ENCODE measurements at places on chromosomes 16 and 17.
A peak's percentile ranks its signal among the peaks of the same experiment; 100 is the strongest.

- DNase-seq, result no peak
These were observed 12.3 kb downstream of the CD7 start for GRCh38 chr17:82304826-82305726.

- DNase-seq, result peak; percentile 64
These were observed 33.9 kb upstream of the SEC14L1 start for GRCh38 chr17:77106874-77107358.

DNA sequence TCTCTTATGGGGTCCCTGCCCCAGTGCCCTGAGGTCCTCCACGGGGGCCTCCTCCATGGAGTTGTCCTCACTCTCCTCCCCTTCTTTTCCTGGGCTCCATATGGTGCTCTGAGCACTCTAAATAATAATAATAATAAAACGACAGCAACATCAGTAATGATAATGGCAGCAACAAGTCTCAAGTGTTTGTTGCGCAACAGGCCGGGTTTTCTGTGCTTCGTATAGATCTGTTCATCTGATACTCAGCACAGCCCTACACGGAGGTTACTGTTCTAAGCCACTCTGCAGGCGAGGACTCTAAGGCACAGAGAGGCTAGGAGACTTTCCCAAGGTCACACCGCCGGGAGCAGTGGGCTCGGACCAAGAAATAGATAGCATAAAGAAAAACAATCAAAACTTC is 13.7 kb downstream of the CIBAR2 start:
- no peak for DNase-seq

GRCh38 chr17:4852567-4853207 is 19.5 kb downstream of the MINK1 start:
- no peak for DNase-seq

GRCh38 chr17:27898096-27898495 is 4.9 kb upstream of the LYRM9 start:
- DNase-seq, result no peak

DNA sequence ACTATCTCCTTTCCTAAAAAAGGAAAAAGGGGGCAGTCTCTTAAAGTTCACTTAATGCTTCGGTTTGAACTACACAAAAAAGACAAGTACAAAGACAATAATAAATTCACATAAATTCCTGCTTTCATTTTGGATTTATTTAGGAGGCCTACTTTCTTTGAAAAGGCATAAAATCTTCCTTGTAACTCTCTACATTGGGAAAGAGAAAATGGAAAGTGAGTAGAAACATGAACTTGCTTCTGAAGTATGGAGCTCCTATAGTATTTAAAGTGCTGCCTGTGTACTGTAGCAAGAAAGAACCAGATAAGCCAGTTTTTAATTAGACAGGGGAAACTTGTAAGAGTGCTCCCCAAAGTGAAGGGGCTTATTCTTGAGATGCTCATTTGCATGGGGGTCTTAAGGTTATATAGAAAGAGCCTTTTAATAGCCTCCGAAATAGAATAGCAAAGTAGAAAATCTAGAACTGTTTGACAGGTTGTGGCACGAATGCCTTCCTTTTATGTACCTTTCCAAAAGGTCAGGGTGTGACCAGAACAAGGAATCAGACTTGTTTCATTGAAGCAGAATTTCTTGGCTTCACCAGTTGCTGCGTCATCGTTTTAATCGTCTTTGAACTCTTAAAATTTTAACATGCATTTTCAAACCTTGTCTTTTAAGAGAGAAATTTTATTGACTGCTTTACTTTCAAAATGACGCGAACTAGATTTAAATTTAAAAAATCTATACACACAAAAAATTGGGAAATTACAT is 12.9 kb downstream of the GAN start:
- DNase-seq, result no peak

DNA sequence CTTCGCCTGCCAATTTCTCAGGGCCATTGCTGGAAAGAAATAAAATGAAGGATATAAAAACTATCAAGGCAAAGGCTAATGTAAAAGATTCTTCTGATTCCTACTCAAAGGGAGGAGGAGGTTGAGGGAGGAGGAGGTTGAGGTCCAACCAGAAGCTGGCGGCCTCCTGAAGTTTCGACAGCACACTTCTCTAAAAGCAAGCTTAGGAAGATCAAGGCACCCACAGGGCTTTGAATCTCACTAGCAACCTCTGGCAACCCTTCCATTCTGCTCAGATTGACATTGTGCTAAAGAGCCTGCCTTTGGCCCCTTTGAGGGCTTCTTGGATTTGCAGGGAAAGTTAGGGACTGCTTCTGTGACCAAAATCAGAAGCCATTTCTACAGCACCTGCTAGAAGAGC is 81.5 kb upstream of the TNRC6C start:
- no peak for DNase-seq

- no peak for DNase-seq
These were observed 91.4 kb upstream of the FA2H start for GRCh38 chr16:74865922-74866598.

- DNase-seq, result no peak
These were observed 5.8 kb downstream of the SEZ6L2 start for GRCh38 chr16:29893553-29893952.

DNA sequence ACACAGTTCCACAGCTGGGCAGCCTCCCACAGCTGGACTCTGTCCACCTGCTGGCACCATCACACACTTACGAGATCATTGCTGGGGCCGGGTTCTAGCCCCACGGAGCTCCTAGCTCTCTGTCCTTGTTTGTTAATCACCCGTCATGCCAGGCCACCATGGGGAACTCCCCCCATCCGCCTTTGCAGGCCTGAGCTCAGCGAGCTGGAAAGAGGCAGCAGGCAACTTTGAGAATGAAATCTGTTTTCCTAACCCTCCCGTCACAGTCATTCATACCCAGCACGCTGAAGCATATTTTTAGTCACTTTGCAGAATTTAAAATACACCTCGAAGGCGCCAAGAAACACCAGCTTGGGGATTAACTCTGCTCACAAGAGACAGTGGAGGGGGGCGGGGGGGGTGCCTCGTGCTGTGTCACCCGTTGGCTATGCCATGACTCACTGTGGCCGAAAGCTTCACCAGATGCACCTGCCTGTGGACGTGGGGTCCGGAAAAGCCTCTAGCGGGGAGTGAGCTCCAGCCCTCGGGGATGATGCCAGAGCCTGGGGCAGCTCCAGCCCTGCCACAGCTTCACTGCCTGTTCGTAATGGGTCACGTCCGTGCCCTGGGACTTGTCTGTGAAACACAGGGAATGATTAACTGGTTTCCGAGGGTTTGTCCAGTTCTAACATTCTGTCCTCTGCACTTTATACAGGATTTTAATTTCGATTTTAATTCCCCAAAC is 1.4 kb upstream of the SPNS2 start:
- peak; percentile 69 for DNase-seq

DNA sequence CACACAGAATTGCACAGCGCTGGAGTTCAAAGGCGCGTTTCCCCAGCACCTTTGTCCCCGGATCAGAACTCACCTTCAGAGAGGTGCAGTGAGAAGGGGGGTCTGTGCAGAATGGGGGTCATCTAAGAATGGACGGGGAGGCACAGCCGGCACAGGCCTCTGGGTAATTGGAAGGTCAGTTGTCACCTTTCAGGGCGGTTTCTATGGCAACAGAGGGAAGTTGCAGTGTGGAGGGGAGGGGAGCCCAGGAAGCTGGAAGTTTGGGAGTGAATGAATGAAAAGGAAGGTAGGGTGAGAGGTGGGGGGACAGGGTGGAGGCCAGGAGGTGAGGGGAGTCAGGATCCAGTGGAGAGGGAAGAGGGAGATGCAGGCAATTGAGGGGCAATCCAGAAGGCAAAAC is 12.4 kb upstream of the KCNG4 start:
- no peak for DNase-seq

- DNase-seq, result no peak
These were observed 97.4 kb downstream of the VAT1L start for GRCh38 chr16:77885571-77886295.

GRCh38 chr16:27421961-27422740 is 20.2 kb downstream of the IL21R start:
- peak; percentile 49 for DNase-seq

GRCh38 chr17:15262291-15263205 is 2.6 kb downstream of the PMP22 start:
- no peak for DNase-seq

DNA sequence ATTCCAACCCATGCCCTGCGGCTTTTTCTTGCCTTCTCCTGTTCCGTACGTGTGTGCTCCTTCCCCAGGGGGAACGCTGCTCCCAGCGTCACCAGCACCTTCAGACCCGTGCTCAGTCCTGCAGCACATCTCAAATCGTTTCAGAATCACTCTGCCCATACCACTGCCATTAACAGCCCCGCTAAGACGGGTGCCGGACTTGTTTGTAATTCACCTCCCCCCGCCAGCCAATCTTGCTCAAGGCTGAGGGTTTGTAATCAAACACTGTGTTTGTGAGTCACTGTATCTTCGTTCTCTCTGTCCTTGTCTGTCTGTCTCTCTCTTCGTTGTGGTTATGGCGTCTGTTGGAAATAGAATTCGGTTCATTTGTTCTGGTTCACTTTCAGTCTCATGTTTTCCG is 17.3 kb downstream of the CARD14 start:
- DNase-seq, result no peak

DNA sequence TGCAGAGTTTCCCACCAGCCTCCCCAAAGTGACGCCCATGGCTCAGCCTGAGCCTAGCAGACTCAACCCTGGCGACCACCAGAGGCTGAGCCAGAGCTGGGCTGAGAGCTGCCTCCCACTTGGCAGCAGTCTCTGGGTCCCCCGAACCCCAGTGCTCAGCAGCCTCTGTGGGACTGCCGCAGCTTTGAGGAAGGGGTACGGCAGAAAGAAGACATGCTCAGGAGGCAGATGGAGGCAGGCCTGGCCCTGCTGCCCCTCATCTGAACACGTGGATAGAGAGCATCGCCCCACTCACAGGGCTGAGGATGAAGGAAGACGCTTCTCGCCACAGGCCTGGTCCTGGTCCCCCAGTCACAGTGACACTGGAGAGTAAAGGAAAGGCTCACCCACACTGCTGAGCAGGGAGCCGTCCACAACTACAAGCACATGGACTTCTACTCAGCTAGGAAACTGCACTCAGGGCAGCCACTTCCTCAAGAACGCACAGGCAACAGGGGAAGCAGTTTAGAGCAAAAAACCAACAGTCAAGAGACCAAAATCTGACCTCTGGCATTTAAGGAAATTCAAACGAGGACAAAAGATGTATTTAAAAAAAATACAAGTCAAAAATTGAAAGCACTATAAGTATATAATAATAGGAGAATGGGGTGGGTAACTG is 45.2 kb upstream of the GSG1L start:
- no peak for DNase-seq

DNA sequence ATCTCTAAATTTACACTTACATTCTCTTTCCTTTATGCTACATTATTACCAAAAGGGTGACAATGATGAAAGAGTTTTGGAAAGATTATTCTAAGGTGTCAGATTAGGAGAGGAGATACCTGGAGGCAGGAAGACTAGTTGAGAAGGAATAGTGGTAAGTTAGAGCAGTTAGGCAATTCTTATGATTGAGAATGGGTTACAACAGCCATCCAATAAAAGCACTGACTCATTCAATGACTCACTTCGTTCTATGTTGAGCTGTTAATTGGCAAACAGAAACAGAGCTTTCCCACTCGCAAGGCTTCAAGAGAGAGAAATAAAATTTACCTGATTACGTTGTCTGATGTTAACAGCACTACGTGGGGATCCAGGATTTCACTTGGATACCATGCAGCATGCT is 5.8 kb downstream of the NUP88 start:
- no peak for DNase-seq

GRCh38 chr17:9977180-9977575 is 72.1 kb upstream of the RCVRN start:
- DNase-seq, result no peak

DNA sequence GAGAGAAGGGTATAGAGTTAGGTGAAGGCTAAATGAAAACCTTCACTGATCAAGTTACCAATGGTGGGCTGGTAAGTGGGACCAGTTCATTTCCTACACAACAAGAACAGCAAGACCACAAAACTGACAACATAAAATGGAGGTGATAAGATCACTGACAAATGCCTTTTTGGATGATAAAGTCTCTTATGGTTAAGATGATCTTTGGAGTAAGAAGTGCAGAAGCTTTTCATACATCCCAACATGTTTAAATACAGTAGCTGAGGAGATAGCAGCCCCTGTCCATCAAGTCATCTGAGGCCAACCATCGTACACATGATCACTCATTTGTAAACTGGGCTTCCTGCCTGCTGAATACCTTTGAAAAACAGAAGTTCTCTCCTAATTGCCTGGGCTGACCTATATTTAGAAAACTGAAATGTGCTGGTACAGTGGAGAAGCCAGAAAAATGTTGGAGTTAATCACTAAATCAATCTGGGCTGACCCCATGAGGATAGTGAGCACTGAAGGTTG is 259.0 kb upstream of the ZFHX3 start:
- no peak for DNase-seq

- no peak for DNase-seq
These were observed 289.8 kb downstream of the CEP112 start for GRCh38 chr17:65902155-65902554.

GRCh38 chr16:68105611-68106010 is 20.4 kb downstream of the NFATC3 start:
- DNase-seq, result no peak

DNA sequence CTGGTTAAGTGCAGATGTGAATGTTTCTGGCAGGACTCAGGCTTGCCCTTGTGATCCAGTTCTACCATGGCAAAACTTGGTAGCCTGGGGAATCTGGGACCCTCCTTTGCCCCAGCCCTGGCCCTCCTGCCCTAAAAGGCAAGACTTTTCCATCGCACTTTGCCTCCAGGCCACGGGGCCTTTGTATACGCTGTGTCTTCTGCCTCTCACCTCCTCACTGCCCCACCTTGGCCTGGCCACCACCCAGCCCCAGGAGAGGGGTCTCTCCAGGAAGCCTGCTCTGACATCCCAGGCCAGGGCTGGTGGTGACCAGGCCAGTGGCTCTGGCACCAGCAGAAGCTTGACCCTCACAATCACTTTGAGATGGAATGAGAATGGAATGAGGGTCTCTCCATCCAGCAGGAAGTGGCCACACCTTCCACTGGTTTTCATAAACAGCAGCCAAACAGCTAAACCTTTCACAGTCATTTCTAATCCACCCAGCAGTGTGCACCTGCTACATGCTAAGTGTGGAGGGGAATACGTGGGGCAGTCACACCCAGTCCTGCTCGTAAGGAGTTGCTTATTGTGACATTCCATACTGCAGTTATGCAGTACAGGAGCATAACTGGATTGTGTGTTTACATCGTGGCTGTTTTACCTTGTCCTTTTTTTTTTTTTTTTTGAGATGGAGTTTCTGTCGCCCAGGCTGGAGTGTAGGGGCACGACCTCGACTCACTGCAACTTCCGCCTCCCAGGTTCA is 1.6 kb upstream of the MRPL38 start:
- DNase-seq, result peak; percentile 24

DNA sequence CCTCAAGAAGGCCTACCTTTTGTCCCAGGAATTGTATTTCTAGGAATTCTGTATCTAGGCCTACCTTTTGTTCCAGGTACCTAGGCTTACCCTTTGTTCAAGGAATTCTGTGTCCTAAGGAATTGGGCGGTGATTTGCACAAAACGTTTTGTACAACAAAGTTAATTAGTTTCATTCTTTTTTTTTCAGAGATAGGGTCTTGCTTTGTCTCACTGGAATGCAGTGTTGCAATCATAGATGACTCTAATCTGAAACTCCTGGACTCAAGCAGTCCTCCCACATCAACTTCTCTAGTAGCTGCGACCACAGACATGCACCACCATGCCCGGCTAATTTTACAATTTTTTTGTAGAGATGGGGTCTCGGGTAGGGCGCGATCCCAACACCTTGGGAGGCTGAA is 7.0 kb downstream of the CDR2L start:
- DNase-seq, result no peak
